ENCODE measurements at places on chromosomes 7 and 10. TPM values are rescaled to one million over a fixed set of nuclear protein-coding genes. Genes with fewer than 3 reads are reported as not detected.

DNA sequence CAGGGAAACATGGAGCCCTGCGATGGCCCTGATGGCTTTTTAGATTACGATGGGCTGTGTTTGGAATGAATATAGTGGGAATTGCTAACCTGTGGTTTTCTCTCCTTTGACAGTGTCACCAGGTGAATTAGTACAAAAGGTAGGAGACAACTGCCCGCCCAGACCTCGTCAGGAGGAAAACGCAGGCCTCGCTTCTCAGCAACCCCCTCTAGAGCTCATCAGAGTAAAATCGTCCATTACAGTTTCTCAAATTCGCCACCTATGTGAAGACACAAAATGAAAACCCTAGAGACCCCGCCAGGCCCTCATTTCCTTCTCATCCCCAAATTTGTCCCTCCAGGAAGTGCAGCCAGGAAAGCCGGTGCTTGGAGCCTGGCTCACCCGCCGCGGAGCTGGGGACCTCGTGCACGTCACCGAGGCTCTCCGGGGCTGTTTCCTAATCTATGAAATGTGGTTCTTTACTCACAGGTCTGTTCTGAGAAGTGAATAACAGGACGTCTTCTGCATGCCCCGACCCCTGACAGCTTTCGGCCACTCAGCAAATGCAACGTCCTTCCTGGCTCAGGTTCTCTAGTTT is 143.7 kb downstream of the VIPR2 start:
- DNase-seq: no peak

DNA sequence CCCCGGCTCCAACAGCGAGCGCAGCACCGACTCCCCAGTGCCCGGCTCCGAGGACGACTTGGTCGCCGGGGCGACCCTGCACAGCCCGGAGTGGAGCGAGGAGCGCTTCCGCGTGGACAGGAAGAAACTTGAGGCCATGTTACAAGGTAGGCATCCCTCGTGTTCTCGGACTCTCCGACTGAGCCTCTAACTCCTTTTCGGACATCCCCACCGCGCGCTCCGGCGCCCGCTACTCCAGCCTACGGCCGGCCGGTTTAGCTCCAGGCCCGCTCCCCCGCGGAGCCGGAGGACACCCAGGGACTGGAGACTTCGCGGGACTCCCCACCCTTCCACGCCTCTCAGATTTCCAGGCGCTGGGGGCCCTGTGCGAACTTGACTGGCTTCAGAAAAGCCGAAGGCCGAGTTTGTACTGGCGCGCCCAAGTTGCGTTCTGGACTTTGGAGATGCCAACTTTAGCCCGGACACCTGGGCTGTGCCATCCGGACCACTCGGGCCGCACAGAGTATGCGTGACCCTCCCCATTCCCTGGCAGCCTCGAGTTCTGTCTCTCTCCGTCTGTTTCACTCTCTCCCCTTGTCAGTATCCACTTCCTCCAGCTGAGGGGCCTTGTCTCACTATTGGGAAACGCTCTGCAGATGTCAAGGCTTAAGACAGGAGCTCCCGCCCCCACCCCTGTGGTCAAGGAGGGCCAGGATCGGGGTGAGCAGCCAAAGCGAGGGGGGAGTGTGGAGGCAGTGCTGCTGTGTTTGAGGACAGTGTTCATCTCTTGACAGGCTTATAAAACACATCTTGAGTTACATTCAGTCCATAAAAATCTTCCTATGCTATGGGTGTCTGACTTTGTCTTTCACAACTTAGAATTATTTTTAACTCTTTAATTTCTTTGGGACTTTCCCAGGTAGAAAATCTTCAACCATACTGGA is 777 bp downstream of the BICC1 start:
- no peak for DNase-seq

GRCh38 chr7:29282819-29283414 is 88.3 kb downstream of the CHN2 start:
- DNase-seq: no peak

GRCh38 chr10:93612311-93612710 is at the start of gene PDE6C:
PDE6C (plus strand) TSS chr10:93612537; CDS start chr10:93612726, 189 bp downstream.
- no peak for DNase-seq

GRCh38 chr10:31058795-31059703 is 27.4 kb upstream of the ZNF438 start:
- DNase-seq: no peak

The ELFN1 gene
- polyA plus RNA-seq: 0.03 TPM

GRCh38 chr10:17671307-17671706 is 27.4 kb downstream of the STAM start:
- DNase-seq: no peak

- no peak for DNase-seq
These were observed 2.3 kb upstream of the SMIM30 start for GRCh38 chr7:113120647-113121046.

- no peak for DNase-seq
These were observed 27.3 kb downstream of the PFKP start for GRCh38 chr10:3094609-3095036.

GRCh38 chr10:122492006-122492405 is 30.7 kb downstream of the HTRA1 start:
- DNase-seq: no peak

The LUC7L2 gene
- polyA plus RNA-seq: 44.4 TPM

Measured in keratinocyte (primary cell).